ENCODE measurements at places on chromosomes 6 and 20. TPM values are rescaled to one million over a fixed set of nuclear protein-coding genes. Genes with fewer than 3 reads are reported as not detected.

The DLK2 gene
- total RNA-seq, result not detected

- DNase-seq, result no peak
Measured at GRCh38 chr6:7546383-7546782, 4.9 kb downstream of the DSP start.

The B3GAT2 gene
- total RNA-seq, result not detected

The WFDC2 gene
- total RNA-seq, result 7.9 TPM

Measured in Peyer's patch (tissue), 4 donors.